ENCODE measurements at places on chromosomes 11 and 22.

DNA sequence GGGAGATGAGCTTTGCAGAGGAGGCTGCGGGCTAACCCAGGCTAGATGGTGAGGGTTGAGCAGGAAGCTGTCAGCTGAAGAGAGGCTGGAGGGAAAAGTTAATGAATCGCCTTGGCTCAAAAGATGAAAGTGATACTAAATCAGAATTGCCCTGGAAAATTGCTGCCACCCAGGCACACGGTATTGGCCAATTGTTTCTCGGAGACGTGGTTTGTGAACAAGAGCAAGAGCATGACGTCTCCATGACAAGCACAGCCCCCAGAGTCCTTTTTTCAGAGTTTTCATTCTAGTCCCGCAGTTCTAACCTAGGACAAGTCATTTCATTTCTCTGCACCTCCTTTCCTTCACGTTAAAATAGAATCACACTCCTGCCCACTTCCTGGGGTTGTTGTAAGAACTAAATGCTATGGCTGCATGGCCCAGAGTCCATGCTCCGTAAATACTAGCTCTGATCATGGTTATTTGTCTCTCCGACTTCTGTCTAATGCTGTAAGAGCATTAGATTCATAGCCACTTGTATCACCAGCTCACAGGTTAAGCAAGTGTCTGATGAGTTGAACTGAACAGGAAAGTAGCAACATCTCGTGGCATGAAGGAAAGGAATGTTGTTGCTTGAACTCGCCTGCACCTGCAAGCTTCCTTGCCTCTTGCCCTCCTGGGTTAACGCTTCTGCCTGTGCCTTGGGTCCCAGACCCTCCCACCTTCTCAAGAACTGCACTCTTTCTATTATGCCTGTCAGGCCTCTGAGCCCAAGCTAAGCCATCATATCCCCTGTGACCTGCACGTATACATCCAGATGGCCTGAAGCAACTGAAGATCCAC, 33.8 kb upstream of the NUP50 start:
- no peak for DNase-seq

DNA sequence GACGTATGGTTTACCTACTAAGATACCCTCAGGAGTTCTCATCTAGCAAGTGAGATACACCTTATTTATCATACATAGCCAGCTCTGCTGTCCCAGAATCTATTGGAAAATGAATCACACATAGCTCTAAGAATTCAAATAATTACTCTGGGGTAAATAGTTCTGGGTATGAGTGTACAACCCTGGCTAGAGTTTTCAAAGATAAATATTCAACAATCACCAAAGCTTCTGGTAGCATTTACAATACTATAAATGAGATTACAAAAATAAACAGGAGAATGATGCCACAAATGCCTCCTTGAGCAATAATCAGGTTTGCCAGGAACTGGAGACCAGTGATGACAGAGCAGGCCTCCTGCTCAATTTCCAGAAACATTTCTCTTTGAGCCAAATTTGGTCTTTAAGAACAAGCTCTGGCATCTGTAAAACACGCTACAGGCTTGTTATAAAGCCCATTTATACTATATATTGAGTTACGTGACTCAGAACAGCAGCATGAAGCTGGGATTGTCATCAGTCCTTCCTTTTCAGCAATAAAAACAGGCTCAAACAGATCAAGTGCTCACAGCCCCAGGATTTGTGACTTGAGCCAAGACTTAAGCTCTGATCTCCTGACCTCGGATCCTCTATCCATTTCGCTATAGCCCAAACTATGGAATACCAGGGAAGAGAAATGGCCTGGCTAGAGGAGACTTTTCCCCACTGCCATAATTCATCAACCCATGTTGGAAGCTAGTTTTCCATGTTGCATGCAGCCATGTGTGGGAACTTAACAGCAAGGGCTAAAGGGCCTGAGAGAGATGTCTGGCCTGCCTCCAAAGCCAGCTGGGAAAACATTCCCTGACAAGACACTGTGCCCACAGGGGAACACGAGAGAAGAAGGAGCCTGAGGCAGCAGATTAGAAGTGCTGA, 19.7 kb downstream of the RAB30 start:
- no peak for DNase-seq

GRCh38 chr11:57321388-57322255, 3.1 kb downstream of the TNKS1BP1 start:
- no peak for DNase-seq

DNA sequence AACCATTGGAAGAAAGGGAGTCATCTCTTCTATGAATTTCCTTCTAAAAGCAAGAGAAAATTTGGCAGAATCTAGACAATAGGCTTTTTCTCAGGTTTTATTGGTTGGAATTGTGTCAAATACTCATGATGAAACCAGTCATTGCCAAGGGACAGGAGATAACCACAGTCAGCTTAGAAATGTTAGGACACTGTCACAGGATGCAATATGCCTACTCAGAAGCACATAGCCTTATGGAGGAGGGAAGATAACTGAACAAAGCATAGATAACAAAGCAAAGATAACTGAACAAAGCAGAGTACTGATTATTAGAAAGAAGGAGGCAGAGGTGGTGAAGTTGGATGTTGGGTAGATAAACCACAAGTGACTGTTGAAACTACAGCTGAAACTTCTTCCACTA, 303.5 kb upstream of the PDGFD start:
- no peak for DNase-seq

GRCh38 chr11:102781676-102782075, 1.2 kb upstream of the MMP10 start:
- DNase-seq = no peak

GRCh38 chr11:132493801-132494200, 1038.5 kb downstream of the OPCML start:
- no peak for DNase-seq

DNA sequence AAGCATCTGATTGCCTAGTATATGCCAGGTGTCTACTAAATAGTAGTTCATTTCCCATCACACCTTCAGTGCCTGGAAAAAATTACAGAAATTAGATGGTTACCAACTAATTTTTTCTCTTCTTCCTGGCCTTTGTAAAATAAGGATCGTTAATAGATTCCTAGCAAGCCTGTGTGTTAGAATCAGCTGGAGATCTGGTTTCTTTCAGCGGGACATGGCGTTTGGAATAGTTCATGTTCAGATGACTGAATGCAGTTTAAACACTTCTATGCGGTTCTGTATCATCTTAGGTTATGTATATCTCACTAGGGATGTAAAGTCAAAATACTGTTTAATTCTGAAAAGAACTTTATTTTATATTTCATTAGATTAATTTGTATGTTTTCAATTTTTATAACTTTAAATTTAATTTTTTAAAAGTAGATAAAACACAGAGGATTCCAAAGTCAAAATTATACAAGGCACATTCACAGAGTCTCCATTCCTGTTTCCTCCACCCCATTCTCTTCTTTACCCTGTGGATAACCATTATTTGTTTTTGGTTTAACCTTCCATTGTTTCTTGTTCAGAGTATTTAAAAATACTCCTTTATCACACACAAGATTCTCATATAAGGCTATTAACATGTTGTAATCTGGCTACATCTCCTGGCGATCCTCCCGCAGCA, 132.8 kb downstream of the ATXN10 start:
- DNase-seq = no peak

DNA sequence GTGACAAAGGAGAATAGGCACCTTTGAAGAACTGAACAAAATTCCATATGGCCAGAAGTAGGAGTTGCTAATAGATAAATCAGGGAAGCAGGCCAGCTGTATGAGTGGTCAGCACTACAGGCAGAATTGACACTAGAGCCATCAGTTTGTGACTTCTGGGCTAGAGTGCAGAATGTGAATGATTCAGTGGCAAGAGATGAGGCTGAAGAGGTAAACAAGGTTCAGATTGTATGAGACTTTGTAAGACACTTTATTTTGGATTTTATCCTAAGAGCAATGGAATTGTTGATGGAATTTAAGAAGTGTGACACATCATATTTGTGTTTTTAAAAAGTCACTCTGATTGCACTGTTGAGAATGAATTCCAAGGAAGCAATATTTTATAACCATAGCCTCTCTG, 12.9 kb downstream of the BIRC3 start:
- DNase-seq = no peak

DNA sequence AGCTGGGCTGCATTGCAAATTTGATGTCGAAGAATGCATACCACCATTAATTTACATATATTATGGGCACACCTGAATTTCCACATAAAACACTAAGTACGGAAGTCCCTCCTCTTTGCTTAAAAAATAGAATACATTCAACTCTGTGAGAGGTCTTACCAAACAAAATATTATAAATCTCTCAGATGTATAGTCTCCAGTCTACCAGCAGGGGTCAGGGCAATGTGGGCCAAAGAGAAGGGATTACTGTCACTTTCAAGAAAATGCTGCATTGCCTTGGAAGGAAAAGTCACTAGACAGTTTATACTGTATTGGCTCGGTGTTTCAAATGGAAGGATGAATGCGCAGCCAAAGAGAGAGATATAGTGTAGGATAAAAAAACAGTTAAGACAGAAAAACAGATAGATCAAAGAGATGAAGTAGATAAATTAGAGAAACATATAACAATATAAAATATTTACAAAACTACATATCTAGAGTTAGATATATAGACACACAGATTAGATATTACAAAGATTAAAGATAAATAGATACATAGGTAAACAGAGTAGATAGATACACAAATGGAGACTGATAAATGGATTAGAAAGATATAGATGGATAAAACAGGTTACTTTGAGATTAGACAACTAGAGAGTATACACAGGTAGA, 20.9 kb downstream of the SERGEF start:
- DNase-seq = peak; percentile 38

- no peak for DNase-seq
These were observed 7.6 kb downstream of the WNT7B start for GRCh38 chr22:45969414-45969799.

DNA sequence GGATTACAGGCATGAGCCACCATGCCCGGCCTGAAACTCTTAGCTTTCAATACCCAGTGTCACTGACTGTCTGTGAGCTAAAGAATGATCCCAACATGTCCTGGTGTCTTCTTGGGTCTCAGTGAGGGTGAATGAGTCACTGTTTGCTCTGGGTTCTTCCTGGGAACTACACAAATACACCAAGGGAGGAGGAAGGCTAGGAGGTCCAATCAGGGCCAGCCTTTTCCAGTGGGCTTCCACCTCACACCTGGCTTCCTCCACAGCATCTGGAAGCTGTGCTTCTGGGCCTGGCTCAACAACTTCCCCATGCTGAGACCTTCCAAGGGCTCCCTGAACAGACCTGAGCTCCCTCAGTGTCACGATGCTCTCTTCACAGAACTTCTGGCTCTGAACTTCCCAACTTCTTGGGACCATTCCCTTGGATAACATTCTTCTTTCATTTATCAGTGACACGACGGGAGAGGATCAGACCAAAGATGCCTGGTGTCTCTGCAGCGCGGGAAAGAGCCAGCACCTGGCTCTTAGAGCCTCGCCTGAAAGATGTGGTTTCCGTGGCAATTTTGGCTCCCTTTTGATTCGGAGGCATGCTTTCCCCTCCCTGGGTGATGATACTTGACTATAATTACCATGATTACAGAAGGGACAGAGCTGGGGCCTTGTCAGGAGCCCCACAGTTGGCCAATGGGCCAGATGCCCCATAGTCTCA, 22.3 kb upstream of the CHRM4 start:
- no peak for DNase-seq

DNA sequence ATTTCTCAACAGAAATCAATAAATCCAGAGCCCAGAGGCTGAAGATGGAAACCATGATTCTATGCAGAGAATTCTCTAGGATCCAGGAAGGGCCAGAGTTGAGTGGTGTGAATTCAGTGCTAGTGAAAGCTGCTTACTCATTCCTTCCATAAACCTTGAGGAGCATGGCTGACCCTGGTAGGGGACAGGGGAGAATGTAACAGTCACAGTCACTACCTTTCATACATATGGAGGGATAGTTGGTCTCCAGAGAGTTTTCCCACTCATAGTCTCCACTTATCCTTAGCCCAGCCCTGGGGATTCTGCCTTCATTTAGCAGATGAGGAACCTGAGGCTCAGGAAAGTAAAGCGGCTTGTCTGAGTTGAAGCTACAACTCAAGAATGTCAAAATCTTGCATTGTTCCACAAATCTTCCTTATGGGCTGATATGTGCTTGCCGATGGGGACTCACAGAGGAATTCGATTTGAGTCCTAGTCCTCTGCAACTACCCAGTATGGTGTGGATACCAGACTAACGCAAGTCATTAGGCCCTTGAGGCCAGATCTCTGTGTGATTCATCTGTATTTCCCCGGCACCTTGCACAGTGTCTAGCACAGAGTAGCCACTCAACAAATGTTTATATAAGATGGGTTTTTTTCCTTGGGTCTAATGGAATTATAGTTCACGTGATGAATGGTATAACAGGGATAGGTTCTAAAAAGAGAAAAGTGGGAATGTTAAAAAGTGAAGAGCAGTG, 3.7 kb upstream of the ANAPC15 start:
- DNase-seq = no peak

- no peak for DNase-seq
These were observed 18.9 kb downstream of the LIMK2 start for GRCh38 chr22:31230871-31231621.

DNA sequence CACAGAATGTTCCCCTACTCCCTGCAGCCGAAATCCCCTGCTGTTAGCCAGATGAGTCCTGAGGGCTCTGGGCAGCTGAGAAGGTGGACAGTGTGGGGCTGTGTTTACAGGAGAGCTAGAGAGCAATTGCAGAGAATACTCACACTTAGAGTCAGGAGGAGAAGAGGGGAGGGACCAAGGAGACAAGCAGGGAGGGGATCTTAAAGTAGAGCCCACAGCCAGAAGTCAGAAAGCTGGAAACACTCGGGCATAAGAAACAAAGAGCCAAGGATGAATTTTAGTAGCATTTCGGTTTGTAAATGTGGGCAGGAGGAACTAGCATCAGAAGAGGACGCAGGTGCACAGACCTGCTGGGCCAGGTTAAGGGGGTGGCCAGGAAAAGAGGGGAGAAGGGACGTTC, 1435.9 kb downstream of the BRD1 start:
- no peak for DNase-seq

GRCh38 chr11:126716456-126717083, 284.0 kb downstream of the KIRREL3 start:
- peak; percentile 17 for DNase-seq

All from GM18507 (cell line).